ENCODE measurements at places on chromosomes 3 and 15.

DNA sequence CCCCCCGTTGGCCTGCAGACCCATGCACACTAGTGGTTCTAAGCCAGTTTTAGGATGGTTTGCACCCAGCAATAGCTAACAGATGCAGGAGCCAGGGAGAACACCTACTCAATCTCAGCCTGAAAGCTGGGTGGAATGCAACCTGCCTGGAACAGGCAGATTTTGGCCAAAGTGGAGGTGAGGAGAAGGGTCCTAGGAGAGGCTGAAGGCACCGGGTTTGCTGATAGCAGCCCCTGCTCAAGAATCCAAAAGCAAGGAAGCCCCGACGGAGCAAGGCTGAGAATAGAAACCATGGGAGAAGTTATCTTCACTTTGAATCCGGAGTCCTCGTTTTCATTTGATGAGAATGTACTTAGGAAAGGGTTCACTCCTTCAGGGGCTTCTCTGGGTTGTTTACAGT is 9.9 kb downstream of the RRP9 start:
- DNase-seq, result no peak

DNA sequence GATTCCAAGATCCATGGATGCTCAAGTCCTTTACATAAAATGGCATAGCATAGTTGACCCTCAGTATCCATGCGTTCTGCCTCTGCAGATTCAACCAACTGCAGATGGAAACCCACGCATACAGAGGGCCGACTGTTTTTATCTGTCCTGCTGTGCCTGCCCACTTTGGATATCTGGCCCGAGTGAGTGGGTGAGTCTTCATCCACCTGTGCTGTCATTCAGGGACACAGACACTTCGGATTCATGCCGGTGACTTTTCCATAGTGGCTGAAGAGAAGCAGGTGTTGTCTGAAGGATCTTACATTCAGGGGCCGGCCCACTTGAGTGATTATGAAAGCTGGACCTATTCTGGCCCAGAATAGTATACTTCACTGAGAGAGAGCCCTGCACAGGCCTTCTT is 85.1 kb downstream of the RYR3 start:
- DNase-seq, result no peak

- no peak for DNase-seq
Observed at GRCh38 chr3:180253283-180253682, 216.5 kb upstream of the PEX5L start.

DNA sequence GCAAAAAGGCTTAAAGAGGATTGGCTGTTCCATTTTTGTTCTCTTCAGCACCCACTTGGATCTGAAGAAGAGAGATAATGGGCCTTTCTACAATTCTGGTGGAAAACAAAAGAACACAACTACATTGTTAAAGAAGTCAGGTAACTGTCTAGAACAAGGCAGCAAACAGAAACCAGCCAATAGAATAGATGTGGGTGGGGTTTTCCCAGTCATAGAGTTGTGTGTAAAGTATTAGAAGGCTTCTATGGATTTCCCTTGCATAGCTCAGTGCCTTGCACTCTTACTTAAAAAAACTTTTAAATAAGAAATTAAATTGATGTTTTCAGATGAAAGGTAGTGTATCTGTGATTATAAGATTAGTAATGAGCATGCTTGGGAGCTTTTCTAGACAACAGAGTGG is 462.7 kb upstream of the ATP11B start:
- DNase-seq, result no peak

GRCh38 chr15:52124270-52124880 is 11.8 kb upstream of the BCL2L10 start:
- DNase-seq, result no peak

DNA sequence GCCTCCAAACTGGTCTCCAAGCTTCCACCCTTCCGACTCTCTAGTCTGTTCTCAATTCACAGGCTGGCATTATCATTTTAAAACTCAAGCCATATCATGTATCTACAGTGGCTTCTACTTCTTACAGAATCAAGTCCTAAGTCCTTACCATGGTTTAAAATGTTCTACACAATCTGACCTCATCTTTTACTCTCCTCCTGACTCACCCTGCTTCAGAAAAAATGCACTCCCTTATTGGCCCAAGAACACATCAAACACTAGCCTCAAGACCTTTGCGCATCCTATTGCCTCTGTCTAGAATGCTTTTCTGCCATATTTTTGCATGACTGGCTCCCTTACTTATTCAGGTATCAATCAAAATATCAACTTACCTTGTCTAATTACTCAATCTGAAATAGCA is 11.0 kb downstream of the MRPL3 start:
- no peak for DNase-seq

DNA sequence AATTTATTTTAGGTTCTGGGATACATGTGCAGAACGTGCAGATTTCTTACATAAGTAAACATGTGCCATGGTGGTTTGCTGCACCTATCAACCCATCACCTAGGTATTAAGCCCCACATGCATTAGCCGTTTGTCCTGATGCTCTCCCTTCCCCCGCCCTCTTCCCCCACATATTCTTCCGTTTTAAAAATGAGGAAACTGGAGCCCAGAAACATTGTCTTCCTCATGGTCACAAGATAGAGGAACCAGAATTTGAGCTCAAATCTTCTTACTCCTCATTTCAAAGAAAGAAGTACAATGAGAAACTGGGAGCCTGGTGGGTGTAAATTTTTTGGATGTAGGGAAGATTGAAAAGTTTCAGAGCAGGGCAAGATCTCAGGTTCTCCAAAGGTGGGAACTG is 56.1 kb upstream of the USP3 start:
- no peak for DNase-seq

DNA sequence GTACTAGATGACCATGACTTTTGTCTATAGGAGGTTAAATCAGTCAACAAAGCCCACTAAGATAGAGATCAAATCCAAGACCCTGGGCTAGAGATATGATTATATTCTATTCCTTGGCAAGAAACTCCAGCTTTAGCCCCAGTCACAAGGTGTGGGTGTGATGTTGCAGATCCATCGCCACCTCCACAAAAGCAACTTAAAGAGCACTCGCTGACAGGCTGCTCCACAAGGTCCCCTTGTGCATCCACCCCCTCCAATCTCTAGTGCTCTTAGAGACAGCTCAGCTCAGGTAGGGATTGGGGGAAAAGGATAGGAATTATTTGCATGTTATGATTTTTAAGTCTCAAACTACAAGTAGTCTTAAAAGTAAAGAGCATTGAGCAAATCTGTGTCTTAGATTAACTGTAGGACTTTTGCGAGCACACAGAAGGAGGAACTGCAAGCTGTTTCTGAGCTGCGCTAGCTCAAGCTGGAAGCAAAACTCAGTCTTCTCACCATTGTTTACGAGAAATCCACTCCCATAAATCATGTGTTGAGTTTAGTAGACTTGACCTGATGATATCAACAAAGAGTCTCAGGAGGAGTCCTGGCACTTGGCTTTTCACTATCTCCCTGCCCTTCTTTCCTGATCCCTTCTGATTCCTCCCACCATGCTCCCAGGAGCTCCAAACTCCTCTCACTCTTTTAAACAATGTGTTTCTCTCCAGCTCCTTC is 177.6 kb downstream of the STAC start:
- no peak for DNase-seq
